ENCODE measurements at places on chromosomes 12 and 14.
A peak's percentile ranks its signal among the peaks of the same experiment; 100 is the strongest.

DNA sequence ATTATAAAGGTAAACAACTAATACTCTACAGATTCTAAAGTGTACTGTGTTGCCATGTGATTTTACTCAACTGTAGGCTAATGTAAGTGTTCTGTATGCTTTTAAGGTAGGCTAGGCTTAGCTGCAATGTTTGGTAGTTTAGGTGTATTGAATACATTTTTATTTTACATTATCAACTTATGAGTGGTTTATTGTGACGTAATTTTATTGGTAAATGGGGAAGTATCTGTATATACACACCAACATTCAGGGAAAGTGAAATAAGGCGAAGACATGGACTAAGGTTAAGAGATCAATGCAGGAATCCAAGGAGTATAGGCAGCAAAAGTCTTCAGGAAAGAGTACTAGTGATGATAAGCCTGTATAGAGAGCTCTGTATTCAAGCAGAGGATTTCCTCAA, 365.8 kb upstream of the MGAT4C start:
- DNase-seq = no peak

GRCh38 chr12:9348906-9349518, 140.8 kb upstream of the PZP start:
- no peak for DNase-seq

DNA sequence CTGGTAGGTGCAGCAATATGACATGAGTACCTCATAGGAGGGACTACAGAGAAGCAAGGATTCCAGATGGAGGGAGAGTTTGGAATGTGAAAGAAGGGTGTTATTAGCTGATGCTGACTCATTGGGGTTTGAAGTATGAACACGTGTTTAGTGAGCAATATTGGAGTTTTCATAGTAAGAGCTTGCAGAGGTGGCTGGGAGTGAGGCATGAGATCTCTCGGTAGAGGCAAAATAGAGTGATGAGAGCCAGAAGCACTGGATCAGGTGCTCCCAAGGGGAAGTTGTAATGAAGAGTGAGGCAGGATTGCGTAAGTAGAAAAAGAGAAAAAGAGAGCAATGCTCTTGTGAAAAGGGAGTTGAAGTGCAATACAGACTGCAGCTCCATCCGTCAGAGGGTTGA, 42.1 kb downstream of the MGST1 start:
- DNase-seq = no peak

DNA sequence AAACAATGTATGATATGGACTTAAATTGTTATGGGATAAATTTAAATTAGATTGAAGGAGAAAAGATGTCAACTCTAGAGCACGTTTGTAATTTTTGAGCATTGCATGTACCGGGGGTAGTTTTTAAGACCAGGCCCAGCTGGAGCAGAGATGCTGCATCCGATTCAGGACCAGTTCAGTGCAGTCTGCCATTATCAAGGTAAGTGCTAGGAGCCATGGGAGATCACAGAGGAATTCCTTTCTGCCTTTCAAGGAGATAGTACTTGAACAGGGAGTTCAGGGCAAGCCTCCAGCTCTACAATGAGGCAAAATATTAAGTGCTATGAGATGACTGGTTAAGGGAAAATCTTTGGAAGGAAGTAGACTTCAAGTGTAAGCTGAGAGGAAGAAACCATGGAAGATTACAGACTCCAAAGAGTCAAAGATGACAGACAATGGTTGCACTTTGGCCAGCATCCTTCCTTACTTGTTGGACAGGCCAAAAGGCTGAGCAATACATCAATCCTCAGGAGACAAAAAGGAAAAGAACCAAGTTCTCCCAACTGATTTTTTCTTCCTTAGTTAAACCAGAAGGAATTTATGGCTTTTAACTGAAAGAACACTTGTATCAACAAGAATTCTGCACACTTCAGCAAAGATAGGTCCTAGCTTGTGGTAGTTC, 113.2 kb upstream of the HIF1A start:
- DNase-seq = no peak

GRCh38 chr12:48782457-48783395, 6.2 kb downstream of the ADCY6 start:
- DNase-seq = no peak

DNA sequence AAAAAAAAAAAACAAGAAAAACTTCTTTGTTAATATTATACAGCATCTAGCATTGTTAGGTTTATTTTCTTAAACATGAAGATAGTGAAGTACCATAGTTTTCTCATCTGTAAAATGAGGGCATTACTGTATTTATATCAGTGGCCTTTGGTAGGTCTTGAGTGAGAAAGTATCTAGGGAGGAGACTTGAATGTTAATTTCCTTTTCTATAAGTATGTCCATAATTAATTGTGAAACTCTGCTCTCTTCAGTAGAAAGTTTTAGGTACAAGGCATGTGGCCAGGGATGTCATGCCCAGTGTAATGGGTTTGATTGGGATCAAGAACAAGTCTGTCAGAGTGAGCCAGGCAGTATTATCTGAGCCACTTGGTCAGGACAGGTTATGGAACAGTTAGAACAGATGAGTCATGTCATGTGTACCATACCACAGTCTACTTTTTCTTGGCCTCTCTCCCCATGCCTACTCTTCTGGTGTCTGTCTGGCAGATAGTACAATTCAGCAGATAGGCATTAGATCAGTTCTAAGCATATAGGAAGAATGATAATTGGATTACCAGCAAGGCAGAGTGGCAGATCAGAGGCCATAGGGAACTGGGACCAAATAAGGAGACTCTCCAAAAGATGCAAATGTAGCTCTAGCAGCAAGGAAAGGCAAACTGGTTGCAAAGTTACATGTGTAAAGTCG, 30.4 kb downstream of the FBXO34 start:
- no peak for DNase-seq

DNA sequence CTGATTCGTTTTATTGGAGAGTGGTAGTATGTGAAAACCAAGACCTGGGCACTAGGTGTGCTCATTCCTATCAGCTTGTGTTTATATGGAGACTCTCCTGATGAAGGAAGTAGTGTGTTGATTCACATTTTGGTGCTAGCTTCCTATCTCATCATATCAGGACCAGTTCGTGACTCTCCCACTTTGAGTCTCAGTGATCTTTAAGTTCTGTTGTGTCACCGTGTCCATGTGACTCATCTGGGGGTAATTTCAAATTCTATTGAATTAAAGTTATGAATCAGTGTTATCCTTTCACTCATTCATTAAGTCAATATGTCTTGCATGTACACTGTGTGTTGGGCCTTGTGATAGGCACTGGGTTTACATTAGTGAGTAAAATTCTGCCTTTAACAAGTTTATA, 180.2 kb downstream of the CACNA1C start:
- no peak for DNase-seq

DNA sequence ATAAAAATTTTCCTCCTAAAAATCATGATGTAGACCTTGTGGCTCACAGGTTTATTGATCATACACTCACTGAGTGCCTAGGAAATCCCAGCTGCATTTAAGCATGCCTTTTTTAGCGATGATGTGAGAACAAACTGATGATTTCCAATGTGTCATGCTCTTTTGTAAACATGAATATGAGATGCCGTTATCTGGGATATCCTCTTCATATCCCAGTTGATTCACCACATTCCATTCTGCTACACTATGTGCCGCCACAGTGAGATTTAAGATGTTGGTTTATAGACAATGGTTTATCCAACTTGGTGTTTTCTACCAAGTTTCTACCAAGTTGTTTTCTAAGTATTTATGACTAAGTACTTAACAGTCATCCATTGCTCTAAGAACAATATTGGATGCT, 5.2 kb downstream of the OR4E1 start:
- no peak for DNase-seq

- no peak for DNase-seq
Observed at GRCh38 chr14:23299211-23299957, 3.3 kb downstream of the PPP1R3E start.

- no peak for DNase-seq
Observed at GRCh38 chr12:47818467-47819137, 1.1 kb downstream of the HDAC7 start.

GRCh38 chr14:75315144-75315543, 36.5 kb downstream of the FOS start:
- DNase-seq = no peak

GRCh38 chr12:4934407-4935035, 24.8 kb downstream of the KCNA1 start:
- DNase-seq = no peak

DNA sequence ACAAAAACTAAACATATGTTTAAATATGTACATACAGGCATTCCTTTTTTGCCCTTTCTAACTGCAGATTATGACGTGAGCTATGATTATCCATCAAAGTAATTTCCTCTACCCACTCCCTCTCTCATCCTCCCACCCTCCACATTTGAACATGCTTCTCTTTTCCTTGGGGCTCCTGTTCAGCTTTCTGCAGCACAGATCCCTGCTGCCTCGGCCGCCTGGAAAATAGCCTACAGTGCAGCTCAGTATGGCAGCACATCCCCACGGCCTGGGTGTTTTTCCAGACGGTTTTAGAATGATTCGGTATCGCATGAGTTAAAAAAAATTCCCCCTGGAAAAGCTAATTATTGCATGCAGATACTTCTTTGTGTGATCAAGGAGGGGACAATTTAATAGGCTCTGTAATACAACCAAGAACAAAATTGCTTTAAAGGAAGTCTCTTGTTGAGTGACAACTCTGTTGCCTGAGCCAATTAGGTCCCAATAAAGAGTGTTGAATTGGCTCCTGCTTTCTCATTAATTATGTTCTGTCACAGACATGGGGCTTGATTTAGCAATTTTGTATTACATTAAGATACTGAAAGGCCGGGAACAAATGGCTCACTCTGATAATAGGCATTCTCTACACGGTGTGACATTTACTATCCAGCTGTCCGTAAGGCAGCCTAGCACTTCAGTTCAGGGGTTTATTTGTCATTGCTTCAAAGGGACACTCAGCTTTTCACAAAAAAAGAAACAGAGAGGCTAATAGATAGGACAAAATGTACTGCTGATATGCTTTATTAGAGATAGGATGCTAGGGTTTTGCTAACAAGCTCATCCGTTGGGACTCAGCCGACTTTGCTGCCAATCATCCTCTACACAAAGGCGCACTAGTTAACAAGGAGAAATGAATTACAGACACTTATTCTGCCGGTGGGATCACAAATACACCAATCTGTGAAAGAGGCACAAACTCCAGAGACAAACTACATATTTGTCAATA, 285.8 kb upstream of the G2E3 start:
- no peak for DNase-seq

GRCh38 chr14:92540472-92541048, 27.0 kb downstream of the RIN3 start:
- no peak for DNase-seq

GRCh38 chr12:125512541-125513298, 447.5 kb downstream of the AACS start:
- no peak for DNase-seq

DNA sequence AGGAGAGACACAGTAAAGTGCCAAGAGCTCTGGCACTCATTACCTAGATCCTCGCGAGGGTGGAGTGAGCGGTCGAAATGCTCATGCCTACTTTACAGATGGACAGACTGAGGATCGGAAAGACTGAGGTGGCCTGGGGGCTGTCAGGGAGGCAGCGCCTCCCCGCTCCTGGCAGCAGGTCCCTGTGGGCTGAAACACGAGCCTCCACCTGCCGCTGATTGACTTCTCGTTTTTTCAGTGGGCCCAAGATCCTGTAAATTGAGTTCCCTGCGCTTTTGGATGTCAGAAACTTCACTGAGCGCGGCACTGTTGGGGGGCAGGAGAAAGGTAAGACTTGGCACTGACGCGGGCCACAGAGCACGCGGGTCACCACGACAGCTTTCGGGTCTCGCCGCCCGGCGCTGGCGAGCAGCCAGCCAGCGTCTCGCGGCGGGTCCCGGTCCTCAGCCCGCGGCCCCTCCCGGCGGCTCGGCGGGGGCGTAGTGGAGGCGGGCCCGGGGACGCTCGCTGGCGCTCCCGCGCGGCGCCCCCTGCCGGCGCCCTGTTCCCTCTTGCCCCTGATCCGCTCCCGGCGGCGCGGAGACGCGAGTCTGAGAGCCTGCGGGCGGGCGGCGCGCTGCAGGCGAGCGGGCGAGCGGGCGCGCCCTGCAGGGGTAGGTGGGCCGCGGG, 552 bp upstream of the SCN8A start:
- peak; percentile 87 for DNase-seq

DNA sequence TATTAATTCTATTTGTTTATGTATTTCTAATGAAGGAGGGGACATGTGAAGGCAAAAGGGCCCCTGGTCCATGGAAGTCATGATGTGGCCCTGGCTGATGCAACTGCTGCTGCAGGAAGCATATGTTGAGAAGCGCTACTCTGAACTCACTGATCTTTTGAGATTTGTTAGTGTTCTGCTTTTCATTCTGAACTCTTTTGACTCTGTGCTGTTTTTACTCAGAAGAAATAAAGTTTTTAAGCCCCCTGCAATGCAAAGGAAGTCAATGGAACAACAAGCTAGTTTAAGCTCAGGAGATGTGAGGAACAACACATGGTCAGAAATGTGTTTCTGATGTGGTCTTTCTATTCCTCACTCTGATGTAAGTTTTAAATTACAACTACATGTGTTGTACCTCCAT, 88.9 kb upstream of the BTG1 start:
- no peak for DNase-seq

- DNase-seq = no peak
Observed at GRCh38 chr12:88882662-88883061, 302.4 kb upstream of the KITLG start.

- peak; percentile 81 for DNase-seq
Observed at GRCh38 chr12:123601602-123602489, at the start of gene DDX55. Gene DDX55, plus strand, starts transcription at chr12:123602099. Its CDS starts 50 bp downstream, at chr12:123602149.

DNA sequence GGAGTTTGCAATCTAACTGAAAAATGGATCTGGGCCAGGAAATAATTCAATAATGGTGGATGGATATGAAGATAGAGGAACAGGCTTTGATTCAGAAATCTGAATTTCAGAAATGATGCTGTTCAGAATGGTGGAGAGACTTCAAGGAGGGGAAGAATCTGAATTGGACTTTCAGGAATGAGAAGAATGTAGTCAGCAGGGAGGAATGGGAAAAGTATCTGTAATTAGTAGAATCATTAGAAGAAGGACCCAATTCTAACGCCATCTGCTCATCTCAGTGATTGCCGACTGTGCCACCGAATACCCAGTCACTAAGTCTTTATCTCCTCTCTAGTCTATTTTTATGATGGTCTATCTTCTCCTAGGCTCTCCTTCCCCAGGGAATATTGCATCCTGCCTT, 363.2 kb downstream of the GALC start:
- no peak for DNase-seq

DNA sequence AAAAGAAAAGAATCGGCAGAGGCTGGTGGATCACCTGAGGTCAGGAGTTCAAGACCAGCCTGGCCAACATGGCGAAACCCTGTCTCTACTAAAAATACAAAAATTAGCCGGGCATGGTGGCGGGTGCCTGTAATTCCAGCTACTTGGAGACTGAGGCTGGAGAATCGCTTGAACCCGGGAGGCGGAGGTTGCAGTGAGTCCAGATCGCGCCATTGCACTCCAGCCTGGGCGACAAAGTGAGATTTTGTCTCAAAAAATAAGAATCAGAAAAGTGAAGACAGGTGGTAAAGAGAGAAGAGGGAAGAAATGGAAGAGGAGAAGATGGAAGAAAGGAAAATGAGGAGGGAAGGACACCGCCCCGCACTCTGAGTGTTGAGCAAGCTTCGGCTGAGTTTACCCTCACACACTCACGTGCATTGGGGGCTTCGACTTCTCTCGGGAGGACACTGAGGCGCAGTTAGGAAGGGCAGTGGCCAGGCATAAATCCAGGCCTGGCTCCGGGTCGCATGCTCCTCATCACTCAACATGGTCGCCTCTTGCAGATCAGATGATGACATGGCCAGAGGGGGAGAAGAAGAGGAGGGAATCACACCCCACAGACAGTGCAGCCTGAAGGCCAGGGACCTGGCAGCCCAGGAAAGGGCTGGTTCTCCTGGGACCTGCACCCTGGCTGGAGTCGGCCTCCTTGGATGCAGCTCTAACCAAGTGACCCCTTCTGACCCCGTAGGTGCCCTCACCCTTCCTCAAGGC, 61.1 kb downstream of the PRMT8 start:
- no peak for DNase-seq
